ENCODE measurements at places on chromosomes 12 and 14. TPM values are rescaled to one million over a fixed set of nuclear protein-coding genes. Genes with fewer than 3 reads are reported as not detected.

DNA sequence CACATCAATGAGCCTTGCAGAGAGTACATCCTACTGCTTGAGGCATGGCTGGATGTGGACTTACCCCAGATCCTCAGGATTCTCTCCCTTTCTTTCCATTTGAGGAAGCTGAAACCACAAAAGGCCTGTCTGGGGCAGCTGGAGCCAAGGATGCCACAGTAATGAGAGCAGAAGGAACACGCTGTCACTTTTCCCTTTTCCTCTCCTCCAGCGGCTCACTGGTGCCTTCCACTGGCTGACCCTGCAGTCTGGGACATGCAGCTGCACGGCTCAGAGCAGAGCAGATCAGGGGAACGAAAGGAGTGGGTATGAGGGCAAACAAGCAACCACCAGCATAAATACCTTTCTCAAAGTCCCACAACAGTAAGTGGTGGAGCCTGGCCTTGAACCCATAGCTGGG is 78.2 kb downstream of the GAS2L3 start:
- no peak for DNase-seq

GRCh38 chr14:57578801-57579200 is 85.1 kb upstream of the CCDC198 start:
- no peak for DNase-seq

PRH2 gene
- total RNA-seq = not detected

GRCh38 chr12:27480016-27480415 is 33.5 kb downstream of the SMCO2 start:
- DNase-seq = no peak

OR8S1 gene
- not detected for total RNA-seq

CCDC85C gene
- total RNA-seq = 5.2 TPM

DNA sequence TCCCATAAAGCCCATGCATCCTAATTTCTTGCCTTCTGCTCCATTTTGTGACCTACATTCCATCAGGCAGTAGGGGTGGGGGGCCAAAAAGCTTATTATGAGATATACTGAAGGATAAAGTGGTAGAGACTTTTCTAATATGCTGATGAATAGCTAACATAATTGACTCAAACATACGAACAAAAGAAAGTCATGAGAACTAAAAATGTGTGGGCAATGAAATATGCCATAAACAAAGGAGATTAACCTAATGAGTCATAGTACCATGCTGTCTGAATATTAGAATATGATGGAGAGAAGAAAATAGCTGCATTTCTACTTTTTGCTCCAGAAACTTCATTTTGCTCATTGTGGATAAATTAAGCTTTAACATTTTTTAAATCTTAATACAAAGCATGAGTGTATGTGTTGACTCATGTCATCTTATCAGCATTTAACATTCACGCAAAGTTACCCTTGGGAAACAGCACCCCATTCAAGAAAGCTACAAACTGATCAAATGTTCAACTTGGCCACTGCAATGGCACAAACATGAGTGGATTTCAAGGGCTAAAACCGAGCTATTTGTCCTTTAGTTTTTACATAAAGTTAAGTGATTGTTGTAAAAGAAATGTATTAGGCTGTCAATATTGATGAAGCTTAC is 64.0 kb upstream of the DIO2 start:
- no peak for DNase-seq

DNA sequence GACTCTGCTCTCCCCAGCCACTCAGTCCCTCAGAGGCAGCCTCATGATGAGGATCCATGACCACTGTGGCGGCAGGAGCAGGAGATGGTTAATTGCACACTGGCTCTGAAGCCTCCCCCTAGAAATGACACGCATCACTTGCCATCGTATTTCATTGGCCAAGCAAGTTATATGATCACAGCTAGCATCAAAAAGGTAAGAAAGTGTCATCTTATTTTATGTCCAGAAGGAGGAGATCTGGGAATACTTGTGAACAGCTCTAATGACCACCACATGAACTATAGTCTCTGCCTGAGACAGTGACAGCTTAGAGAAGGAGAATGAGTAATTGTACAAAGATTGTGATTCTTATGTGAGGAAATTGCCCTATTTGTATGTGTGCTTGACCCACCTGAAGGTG is 363.4 kb downstream of the NUAK1 start:
- DNase-seq = no peak

- DNase-seq = no peak
Measured at GRCh38 chr14:70901269-70901668, 6.0 kb upstream of the PCNX1 start.

GRCh38 chr12:96219700-96220206 is 25.6 kb downstream of the ELK3 start:
- DNase-seq = no peak

PSME2 gene
- 113 TPM for total RNA-seq

- no peak for DNase-seq
Measured at GRCh38 chr12:79983986-79984620, 49.2 kb upstream of the PPP1R12A start.

GRCh38 chr14:54814076-54814475 is 88.5 kb downstream of the GCH1 start:
- no peak for DNase-seq

OTX2 gene
- total RNA-seq = not detected

- DNase-seq = no peak
Measured at GRCh38 chr12:15276088-15276698, 46.1 kb upstream of the PTPRO start.

TMEM132C gene
- total RNA-seq = 73.7 TPM

DNA sequence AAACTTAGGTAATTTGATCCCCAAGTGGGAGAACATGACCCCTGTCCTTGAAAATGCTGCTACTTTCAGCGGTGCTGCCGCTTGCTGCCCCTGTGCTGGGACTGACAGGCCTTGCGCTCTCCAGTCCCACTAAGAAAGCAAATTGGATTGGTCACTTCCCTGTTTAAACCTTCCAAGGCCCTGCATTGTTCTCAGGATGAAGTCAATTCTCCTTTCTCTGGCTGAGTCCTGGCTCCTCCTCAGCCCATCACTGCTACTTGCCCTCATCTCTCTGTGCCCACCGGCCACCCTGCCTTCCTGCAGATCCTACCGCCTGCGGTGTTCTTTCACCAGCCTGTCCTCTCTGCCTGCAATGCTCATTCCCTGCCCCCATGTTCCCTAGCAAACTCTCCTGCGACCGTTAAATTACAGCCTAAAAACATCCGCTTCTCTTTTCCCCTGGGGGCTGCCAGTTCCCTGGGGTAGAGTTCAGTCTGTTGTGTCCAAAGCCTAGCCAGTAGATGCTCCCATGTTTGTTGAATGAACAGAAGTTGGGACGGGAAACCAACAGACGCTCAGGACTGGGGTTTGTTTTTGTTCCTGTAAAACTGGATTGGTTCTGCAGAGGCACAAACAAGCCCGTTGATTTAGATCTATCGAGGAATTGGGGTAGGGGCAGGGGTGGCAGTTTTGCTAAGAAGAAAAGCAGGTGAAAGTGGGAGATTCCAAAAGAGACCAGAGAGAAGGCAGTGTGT is 127.3 kb upstream of the HIF1A start:
- DNase-seq = no peak

GRCh38 chr14:88559852-88560251 is 3.0 kb upstream of the ZC3H14 start:
- DNase-seq = no peak

- DNase-seq = peak; percentile 88
Measured at GRCh38 chr14:76767681-76768656, 6.7 kb downstream of the VASH1 start.

DNA sequence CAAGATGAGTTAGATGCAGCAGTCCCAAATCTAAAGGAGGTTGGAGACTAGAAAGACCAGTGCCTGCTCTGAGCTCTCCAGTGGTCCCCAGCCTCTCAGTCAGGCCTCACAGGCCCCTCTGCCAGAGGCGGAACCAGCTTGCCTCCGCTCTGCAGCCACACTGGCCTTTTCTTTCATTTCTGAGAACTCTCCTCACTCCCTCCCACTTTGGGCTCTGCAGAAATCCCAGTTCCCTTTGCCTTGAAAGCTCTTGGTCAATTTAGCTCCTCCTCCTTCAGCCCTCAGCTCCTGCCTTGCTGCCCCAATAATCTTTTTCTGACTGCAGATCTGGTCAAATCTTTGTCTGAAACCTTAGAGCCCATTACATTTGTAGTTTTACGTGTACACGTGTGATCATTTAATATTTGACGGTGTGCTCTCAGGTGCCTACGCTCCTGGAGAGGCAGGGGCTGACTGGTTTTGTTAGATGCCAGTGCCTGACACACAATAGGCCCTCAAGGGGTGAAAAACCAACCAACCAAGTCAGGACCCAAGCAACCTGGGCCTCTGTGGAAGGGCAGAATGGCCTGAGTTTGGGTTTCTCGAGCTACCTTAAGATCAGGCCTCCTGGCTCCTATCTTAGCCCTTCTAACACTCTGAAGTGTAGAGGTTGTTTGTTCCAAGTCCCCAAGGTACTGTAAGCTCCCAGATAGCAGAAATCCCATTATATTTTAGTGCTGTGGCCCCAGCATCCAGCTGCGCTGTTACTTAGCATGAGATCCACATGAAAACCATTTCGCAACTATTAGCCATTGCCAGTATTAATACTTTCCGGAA is 1.1 kb upstream of the NUDT4 start:
- DNase-seq = no peak
